ENCODE measurements at places on chromosomes 3 and 15.
A peak's percentile ranks its signal among the peaks of the same experiment; 100 is the strongest.

- DNase-seq: no peak
These were observed 3.7 kb downstream of the SLCO3A1 start for GRCh38 chr15:91857224-91857585.

DNA sequence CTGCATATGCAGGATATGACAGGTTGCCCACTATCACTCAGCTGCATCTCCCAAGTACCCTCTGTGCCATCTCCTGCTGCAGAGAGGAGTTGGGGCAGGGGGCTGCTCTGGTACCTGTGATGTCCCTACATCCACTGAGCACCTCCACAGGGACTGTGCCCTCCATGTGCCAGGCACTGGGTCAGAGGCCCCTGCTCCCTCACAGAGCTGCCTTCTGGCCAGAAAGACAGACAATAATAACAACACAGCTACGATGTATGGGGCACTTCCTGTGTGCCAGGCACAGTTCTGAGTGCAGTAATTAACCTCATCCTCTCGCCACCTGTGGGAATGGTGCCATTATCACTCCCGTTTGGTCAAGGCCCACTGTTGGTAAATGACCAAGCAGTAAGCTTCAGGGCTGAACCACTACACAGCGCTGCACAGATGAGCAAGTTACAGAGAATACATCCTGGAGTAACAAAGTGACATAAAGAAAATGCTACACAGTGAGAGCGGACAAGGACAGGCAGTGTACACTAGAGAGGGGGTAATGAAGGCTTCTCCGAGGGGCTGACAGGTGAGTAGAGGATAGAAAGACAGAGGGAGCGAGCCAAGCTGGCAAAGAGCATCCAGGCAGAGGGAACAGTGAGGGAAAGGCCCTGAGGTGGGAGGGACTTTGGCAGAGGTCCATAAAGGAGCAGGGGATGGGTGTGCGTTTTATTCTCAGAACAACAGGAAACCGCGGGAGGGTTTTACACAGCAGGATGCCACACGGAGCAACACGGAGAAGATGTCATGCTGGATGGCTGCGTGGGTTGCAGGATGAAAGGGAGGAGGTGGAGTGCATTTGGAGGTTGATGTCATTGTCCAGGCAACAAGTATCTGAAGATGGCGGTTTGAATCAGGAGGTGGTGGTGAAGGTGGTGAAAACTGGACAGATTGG is 13.6 kb downstream of the WNT7A start:
- DNase-seq: no peak

- no peak for DNase-seq
These were observed 129.7 kb upstream of the TPM1 start for GRCh38 chr15:62912808-62913207.

GRCh38 chr3:13145131-13145825 is 72.0 kb upstream of the IQSEC1 start:
- DNase-seq: no peak

GRCh38 chr15:42984493-42985034 is 64.0 kb upstream of the TTBK2 start:
- no peak for DNase-seq

DNA sequence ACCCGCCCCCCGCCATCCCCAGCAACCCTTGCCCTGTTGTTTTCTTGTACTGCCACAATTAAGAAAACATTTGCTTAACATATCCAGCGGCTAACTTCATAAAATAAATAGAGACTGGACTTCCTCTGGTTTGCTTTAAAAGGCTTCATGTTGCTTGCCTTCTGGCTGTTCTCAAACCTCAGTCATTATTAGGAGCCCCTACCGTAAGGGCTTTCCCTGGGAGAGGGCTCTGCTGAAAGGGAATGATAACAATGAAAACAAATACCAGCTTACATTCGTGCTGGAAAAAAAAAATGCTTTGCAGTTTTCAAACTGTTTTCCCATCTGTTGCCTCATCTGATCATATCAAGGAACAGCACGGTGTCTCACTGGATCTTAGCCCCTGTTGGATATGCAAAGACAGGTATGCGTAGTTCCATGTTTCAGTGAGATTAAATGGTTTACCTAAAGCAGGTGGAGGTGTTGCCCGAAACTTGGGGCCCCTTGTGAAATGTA is 77.2 kb upstream of the VGLL4 start:
- DNase-seq: no peak

- DNase-seq: no peak
These were observed 45.7 kb upstream of the TNIK start for GRCh38 chr3:171505822-171506333.

DNA sequence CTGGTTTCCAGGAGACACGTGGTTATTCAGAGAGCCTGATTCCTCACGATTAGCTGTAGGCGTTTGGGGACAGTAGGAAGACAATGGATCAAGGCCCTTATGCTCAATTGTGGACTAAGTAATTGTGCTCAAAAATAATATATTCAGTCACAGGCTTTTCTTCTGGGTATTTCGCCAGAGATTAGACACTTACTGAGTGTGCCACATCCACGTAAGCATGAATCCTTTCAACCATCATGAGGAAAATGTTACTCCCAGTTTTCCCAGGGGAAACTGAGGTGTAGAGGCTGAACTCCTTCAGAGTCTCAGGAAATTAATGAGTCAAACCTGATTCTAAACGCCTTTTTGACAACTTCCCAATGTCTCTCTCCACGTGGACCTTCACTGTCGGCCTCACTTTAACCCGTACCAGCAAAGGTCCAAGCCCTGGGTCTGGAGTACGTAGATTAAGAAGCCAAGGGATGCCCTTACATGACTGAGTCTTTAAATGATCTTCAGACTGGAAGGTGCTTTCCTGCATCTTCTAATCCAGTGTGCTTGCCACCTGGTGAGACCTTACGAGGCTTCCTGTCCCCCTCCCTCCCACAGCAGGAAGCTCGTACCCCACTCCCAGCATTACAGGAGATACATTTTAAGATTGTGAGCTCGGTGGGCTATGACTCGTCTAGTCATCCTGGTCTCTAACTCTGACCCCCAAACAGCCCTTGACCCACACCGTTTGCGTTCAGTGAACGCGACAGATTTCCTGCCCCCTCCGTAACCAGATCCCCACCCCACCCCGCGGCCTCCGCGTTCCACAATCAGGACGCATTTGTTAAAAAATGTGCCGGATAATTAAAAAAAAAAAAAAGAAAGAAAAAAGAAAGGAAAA is 1.7 kb downstream of the PKM start:
- DNase-seq: no peak

DNA sequence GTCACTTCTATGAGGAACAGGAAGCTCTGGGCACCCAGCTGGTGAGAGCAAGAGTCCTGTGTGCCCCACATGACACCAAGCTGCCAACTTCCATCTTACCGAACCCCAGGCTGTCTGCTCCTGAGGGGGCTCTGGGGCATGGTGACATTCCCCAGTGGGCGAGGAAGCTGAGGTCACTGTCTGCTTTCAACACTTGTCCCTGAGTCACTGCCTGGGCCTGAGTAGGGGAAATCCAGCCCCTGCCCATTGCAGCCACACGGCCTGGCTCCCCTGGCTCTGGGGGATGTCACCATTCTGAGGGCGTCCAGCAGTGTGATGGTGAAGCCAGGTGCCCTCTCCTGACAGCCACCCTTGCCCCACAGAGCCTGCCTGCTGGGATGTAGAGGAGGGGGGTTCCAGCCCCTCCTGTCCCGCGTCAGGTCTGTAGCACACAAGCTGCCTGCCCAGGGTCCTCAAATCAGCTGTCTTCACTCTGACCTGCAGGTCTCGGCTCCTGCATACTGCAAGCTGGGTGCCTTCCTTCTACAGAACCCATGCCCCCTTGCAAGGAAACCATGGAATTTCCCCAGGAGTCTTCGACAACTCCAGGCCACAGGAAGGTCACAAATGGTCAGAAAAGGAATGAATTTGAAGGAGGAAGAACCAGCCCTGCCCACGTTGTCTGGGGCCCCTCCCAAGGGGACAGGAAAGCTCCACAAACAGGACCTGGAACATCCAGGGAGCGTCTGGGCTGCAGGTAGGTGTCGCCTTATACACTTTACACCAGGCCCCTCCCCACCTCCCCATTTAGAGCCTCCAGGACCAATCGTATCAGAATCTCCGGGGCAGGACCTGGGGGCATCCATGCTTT is 69.9 kb upstream of the GATM start:
- DNase-seq: peak; percentile 68

GRCh38 chr3:175005881-175006280 is 146.7 kb downstream of the NAALADL2 start:
- DNase-seq: no peak

- peak; percentile 46 for DNase-seq
These were observed at the start of gene ZKSCAN7 for GRCh38 chr3:44554626-44555592. Gene ZKSCAN7 (plus strand): TSS chr3:44555193. CDS start chr3:44557048, 1,855 bp downstream.
